ENCODE measurements at places on chromosomes 5 and 9.

DNA sequence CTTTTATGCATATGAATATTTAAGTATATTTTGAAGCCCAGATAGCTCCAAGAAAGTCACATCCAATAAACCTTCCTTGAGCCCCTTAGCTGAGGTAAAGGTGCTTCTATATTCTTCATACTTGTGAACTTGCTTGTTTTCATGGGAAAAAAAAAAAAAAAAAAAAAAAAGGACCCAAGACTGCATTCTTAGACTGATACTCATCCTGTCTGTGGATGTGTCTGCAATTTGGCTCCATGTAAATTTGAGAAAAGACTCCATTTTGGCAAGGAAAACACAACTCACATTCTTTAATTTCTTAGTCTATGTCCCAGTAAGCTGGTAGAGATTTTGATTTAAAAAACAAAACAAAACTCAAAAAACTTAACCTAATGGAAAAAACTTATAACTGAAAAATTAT, 238.3 kb downstream of the FBXL17 start:
- DNase-seq = no peak

DNA sequence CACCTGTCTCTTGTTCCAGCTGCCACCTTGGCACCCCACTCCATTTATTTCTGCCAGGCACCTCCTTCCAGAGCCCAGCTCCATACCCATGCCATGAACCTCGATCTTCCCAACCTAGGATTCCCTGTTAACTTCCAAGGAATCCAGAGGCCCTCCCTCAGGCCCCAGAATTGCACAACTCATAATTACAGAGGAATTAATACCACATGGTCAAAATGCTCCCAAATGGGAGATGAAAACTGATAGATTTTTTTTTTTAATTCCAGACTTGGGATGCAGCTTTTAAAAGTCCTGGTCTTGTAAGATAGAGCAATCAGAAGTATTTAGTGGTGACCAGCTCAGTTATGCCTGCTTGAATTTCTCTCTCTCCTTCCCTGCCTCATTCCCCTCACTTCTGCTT, 96.2 kb upstream of the CCDC112 start:
- DNase-seq = no peak

GRCh38 chr9:137064027-137064879, 6.1 kb downstream of the SAPCD2 start:
- DNase-seq = no peak

GRCh38 chr5:98880598-98880997, 48.2 kb downstream of the CHD1 start:
- DNase-seq = no peak

- no peak for DNase-seq
Measured at GRCh38 chr5:119465640-119466039, 13.3 kb downstream of the HSD17B4 start.
